Stimulated activated naive CD8-positive, alpha-beta T cell treated with anti-CD3 and anti-CD28 coated beads, Interleukin-15, Interleukin-2, amounts not matched to agents 100 U/mL and 50 U/mL, for 24 hours (primary cell): ENCODE measurements at places on chromosomes 2 and 18.

DNA sequence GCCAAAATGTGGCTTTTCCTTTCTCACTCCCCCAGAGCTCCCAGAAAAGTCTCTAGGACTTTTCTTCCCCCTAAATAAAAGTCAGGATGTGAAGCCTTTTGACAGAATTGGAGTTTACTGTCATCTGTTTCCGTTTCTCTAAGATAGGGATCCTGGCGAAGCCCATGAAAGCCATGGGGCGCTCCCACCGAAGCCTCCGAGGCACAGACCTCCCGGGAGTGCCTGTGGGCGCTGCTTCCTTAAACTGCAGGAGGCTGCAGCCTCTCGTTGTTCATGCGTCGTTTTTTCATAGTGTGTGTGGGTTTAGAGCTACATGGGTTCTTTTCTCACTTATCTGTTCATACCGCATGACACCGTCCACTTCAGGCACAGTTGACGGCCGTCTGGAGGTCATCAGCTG is 56.8 kb downstream of the ASAP2 start:
- DNase-seq = no peak

- no peak for DNase-seq
Measured at GRCh38 chr2:74877781-74878433, 44.0 kb downstream of the HK2 start.

- no peak for DNase-seq
Measured at GRCh38 chr18:54852780-54853675, 24.8 kb downstream of the RAB27B start.

DNA sequence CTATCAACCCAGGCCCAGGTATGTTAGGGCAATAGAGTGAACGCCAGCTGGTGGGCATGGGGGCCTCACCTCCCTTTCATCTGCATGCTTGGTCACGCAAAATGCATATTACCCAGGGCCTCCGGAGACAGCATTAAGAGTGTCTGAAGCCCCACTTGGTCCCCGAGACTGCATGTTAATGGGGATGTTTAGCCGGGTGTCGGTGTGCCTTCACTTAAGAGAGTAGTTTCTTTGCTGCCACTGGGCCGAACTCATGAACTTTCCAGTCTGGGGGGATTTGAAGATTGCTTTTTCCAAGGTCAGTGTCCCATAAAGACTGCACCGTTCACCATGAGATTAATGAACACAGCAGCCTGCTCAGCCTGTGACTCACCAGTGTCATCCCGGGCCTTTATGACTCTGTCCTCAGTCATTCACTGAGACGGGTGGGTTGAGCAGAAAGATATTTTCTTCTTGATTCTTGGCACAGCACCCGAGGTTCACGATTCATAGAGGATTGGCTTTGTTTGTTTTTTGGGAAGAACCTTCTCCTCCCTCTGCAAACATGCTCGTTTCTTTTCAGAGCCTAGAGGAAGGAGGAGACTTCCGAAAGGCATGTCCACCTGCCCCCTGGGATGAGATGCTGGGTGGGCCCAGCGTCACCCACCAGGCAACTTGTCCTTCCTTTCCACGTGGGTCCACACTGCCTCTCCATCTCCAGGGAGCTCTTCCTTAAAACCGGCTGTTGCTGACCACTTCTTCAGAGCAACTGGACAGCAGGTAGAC is 199.1 kb downstream of the GLI2 start:
- no peak for DNase-seq

DNA sequence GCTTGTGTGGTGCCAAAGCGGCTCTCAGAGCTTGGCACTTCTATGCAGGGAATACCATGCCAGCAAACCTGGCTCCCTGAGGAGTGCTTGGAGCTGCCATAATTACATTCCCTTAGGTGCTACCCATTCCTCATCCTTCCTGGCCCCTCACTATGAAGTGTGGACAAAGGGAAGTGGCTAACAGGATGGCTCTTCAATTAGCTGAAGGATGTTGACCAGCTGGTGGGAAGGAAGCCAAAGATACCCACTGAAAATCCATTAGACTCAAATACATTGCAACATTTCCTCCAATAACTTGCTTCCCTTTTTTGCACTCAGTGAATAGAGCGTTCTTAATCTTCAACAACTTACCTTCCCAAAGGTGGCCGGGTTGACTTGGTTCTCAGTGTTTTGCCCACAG is 8.5 kb downstream of the RFX8 start:
- DNase-seq = no peak

- no peak for DNase-seq
Measured at GRCh38 chr2:206477296-206477695, 34.0 kb downstream of the ADAM23 start.

- no peak for DNase-seq
Measured at GRCh38 chr2:128724547-128724946, 405.9 kb upstream of the HS6ST1 start.

GRCh38 chr2:85042330-85042729 is 71.4 kb downstream of the KCMF1 start:
- DNase-seq = no peak

GRCh38 chr2:20868377-20868776 is 45.5 kb upstream of the LDAH start:
- peak; percentile 68 for DNase-seq

DNA sequence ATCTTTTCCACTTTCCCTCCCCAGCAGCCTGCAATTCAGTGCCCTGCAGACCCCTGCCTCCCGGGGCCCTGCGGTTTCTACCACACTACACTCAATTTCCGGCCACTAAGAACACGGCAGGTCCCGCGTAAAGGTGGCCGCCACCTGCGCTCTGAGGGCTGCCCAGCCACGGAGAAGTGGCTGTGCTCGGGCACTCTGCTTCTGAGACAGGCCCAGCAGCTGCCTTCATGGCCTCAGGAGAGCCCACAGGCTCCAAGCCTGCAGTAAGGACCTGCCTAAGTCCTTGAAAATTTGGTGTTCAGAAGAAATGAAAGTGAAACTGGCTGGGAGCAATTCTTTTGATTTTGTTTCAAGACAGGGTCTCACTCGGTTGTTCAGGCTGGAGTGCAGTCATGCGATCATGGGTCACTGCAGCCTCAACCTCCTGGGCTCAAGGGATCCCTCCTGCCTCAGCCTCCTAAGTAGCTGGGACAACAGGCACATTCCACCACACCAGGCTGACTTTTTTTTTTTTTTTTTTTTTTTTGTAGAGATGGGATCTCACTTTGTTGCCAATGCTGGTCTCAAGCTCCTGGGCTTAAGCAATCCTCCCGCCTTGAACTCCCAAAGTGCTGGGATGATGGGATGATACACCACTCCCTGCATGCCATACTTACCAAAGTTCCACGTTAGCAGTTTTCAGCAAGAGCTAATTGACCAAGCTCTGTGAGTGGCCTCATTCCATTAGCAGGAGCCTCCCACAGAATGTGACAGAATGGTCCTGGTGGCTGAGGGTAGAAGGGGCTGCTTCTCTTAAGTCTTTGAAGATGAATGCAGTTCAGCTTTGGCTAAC is 14.6 kb upstream of the ALPP start:
- DNase-seq = peak; percentile 29

DNA sequence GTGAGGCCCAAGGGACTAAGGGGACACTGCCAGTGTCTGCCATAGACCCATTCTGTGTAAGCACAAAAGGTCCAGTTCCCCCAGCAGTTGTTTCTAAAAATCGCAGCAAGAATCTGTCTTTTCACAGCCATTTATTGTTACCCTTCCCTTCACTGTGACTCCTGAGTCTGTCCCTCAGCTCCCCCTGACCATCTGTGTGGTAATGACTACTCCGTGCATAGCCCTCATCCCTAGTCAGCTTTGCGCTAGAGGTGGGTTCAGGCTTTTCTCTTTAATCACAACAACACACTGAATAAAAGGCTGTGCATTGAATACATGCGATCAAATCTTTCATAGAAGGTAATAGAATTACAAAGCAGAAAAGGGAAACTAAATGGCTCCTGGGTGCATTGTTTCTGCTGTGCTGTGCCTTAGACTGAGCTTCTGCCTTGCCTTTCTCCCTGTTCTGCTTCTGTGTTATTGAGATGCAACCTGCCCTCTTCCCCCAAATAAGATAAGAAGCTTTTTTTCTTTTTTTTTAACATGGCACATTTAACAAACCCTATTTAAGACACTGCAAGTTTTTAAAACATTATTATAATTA is 836.0 kb upstream of the CDH2 start:
- DNase-seq = no peak

GRCh38 chr2:6946722-6947121 is 29.5 kb downstream of the RNF144A start:
- DNase-seq = no peak

DNA sequence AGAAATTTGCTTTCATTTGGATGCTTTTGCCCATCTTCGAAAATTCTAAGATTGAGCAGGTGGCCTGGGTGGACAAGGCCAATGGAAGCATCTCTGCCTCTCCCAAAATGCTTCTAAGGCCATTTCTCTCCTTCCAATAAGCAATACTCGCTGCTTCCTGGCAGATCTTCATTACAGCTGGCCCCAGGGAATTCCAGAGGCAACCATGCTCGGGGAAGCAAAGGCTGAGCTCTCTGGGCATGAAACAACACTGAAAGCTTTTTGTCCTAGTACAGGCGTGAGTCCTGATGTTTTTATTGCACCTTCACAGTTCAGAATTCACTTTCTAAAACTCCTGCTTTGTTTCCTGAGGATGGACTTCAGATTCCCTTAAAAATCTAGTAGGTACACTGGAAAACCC is 11.8 kb upstream of the NEDD4L start:
- no peak for DNase-seq
